Fibroblast of skin of scalp (primary cell): ENCODE measurements at places on chromosomes 7 and 10.

DNA sequence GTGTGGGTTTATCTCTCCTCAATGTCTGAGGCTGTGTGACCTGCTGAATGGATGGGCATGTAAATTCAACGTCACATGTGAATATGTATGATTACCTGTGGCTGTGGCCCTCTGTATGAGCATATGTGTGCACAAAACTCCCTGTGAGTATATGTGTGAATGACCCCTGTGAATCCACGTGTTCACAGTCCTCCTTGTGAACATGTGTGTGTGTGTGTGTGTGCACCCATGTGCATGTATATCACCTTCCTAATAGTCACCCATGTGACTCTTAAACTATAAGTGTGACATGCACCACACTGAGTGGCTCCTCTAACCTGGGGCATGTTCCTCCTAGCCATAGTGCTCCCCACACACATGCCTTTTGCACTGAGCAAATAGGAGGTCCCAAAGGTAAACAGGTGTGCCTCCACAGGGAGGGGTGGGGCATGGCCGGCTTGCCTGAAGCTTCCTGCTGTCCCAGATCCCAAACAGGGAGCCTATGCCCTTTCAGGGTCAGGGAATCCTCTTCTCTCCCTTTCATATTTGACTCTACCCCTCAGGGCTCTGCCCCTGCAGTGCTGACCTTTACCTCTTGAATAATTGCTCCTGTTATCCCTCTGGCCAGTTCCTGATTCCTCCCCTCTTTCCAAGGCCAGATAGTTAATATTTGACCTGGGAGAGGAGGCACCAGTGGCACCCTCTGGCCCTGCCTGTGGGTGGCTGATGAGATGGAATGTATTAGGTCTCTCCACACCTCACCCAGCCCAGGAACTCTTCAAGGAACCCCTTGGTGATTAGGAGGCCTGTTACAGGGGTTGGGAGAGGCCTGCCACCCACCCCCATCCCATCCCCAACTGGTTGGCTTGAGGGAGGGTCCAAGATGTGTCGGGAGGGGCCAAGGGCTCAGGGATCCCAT is 1.9 kb downstream of the SEMA4G start:
- no peak for DNase-seq

DNA sequence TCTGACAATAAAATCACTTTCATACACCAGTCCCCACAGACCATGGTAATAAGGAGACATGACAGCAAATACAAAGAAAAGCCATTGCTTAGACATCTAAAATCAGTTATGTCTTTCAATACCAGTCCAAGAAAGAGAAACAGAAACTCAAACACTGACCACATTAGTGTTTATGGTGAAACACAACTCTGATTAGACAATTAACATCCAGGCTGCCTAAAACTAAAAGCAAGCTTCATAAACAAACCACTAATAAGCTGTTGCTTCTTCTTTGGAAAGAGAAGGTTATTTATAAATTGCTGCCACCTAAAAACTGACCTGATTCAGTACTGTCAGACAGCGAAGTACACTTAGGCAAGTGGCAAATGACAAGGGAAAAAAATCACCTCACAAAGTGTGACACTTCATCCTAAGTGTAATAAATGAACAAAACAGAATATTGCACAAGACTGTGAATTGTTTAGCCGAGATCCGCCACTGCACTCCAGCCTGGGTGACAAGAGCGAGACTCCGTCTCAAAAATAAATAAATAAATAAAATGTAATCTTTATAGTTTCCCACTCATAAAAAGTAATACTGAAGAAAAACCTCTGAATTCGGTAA is 277.4 kb downstream of the PARD3 start:
- no peak for DNase-seq

DNA sequence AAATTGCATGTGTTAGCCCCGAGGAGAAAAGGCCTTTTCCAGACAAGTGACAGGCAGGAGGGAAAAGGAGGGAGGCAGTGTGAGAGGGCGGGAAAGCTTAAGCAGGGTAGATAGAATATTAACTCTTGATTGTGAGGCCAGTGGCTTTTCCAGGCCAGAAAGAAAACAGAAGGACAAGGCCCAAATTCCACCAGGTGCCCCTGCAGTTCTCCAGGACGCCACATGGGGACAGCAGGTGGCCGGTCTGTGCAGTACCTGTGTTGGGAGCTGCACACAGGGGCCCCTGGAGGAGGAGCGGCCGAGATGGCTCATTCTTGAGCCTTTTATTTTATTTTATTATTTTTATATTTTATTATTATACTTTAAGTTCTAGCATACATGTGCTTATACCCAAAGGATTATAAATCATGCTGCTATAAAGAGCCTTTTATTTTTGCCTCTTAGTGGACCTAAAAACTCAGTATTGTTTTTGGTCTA is 141.3 kb upstream of the KLF14 start:
- no peak for DNase-seq

DNA sequence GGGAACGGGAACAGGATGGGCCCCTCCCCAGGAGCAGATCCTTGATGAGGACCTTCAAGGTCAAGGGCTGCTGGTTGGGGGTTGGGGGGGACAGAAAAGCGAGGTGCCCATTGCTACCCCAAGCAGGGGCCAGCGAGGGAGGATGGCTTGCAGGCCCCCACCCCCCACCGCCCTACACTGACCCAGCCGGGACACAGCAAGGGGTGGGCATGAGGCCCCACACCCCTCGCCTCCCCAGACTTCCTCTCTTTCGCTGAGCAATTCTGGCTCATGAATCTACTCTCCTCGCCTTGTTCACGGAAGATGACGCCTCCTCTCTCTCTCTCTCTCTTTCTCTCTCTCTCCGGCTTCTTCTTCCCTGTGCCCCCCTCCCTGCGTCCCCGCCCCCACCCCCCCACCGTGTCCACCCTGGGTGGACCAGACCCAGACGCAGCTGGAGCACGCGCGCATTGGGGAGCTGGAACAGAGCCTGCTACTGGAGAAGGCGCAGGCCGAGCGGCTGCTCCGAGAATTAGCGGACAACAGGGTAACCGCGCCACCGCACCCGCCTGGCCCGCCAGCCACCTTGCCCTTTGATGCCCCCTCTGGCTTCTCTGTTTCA is 81.1 kb upstream of the GTF2IRD1 start:
- no peak for DNase-seq

DNA sequence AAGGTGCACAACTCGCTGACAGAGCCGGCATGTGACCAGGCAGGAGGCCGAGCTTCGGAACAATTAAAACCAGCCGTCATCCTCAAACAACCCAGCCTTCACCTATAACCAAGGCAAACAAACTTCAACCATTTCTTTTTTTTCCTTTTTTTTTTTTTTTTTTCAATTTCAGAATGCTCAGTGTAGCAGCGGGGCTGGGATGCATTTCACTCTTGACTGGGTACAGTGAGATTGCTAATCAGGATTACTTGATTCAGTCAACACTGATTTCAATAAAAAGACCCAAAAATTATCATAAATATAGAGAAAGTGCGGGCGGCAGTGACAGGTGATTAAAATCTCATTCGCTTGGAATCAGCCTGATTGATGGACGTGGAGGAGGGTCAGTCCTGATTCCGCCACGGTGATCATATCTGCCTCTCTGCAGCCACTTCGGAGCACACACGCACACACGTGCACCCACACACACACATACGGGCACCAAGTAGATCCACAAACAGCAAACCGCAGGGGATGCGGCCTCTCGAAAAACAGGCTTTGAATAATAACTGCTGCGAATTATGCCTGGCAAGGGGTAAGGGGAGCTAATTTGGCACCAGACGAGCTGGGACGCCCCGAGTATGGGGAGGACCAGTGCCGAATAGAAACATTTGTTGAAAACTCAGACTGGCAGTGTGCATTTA is 31.2 kb downstream of the EBF3 start:
- no peak for DNase-seq

DNA sequence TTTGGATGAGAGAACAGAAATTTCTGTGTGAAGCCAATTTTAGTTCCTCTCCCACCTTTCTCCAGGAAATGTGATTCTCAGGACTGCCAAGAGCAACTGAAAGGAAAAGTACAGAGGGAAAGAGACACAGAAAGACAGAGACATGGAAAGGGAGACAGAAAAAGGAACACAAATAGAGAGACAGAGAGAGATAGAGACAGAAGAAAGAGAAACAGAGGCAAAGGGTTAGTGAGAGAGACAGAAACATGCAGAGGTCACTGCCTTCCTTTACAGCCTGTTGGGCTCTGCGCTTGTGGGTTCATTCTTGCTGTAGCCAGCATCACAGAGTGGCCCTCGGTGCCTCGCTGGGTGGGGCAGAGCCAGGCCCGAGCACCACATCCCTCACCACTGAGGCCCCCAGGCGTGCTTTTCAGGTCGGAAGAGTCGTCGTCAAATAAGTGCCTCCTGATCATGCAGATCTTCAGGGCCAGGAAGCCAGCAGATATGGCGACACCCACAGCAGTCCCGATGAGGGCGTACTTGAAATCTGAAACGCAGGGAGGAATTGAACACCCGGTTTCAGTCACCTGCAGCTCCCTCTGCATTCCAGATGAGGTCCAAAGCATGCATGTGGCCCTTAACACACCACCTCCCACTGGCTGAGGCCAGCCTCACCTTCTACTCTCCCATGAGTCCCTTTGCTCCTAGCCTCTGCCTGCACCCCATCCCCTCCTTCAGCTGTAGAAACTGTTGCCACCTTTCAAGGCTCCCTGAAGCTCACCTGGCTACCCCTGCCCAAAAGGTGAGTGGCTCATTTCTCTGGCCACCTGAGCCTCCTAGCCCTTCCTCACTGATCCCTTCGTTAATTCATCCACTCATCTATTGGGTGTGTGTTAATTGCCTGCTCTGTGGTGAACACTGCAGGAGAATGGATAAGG is 21.4 kb downstream of the TMEM273 start:
- DNase-seq, result no peak

DNA sequence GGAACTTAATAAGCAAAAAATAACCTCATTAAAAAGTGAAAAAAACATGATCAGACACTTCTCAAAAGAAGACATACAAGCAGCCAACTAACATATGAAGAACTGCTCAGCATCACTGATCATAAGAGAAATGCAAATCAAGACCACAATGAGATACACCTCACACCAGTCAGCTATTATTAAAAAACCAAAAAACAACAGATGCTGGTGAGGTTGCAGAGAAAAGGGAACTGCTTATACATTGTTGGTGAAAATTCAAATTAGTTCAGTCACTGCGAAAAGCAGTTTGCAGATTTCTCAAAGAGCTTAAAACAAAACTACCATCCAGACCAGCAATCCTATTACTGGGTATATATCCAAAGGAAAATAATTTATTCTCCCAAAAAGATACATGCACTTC is 513.3 kb downstream of the MDFIC start:
- no peak for DNase-seq

- peak; percentile 37 for DNase-seq
Observed at GRCh38 chr10:76509446-76509845, 1078.0 kb downstream of the LRMDA start.

GRCh38 chr10:132354356-132355094 is 22.5 kb downstream of the LRRC27 start:
- no peak for DNase-seq

- DNase-seq, result no peak
Observed at GRCh38 chr10:5663692-5664427, 2.5 kb downstream of the ASB13 start.

GRCh38 chr7:90266808-90267207 is 21.8 kb downstream of the CFAP69 start:
- DNase-seq, result peak; percentile 46

DNA sequence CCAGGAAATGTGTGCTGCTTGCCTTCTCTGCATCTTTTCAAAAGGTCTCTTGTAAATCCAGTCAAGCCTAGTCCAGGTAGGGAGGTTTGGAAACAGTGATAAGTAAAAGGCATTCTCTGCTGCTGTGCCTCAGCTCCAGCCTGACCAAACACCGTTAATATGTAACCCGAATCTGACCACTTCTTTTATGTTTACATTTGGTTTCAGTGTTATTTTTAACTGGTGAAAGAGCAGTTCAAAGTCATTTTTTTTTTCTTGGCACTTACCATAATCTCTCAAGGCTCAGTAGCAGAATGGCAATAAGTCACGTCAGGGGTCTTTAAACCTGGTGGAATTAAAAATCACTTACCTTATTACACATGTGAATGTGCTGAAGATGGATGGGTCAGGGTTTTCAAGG is 216.8 kb downstream of the PTEN start:
- DNase-seq, result peak; percentile 26

DNA sequence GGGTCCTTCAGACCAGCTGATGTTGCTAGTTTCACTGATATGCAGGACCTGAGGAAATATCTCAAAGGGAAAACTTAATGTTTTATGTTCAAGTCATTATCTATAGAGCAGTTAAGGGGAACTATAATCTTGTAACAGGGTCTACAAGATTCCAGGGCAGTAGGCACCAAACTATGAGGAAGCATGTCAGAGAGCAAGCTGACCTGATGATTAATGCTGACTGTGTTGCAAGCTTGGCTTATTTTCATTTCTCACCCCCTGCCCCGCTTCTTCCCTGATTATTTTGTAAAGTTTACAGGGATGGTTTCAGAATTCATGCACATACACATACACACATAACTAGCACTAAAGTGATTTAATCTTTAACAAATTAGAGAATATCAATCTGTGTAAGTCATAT is 84.3 kb upstream of the CACNA2D1 start:
- DNase-seq, result peak; percentile 13

- no peak for DNase-seq
Observed at GRCh38 chr10:13803566-13804554, 217.1 kb downstream of the PRPF18 start.

GRCh38 chr7:29035044-29035740 is 77.1 kb upstream of the TRIL start:
- peak; percentile 77 for DNase-seq

DNA sequence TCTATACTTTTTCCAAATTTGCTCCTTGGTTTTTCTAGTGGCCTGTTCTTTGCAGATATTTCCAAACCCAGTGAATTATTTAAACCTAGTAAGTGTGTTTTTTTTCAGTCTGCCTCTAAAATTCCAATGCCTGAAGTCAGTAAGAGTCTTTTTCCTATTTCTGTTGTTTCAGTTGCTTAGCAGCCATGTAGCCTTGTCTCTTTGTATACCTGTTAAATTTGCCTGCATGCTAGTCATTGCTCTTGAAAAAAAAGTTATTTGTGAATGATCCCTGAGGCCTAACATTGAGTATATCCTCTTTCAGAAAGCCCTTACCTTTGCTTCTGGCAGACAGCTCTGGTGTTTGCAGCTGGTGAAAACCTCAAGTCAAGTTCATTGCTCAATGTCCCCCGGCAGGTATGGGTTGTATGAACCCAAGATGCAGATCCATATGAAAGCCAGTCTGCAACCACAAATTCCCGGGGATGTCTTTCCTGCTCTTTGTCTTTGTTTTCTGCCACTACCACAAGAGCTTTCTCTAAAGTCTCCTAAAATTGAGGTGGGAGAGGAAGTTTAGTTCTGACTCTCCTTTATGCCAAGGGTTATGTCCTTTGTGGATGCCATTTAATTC is 35.7 kb downstream of the CH25H start:
- DNase-seq, result peak; percentile 44

DNA sequence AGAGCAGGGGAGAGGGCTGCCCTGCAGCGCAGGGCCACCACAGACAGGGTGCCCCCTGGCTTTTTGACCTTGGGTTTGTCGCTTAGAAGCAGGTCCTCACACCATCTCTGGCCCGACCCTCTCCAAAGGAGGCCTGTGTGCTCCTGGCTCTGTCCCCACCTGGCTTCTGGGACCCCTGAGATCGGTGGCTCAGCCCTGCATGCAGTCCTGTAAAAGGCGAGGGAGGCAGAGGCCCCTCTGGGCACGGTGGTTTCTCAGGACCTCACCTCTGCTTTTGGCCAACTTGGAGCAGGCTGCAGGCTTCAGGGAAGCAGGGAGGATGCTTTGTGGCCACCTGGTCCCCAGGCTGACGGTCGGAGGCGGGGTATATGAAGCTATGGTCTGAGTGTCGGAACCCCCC is 21.4 kb downstream of the WDR86 start:
- no peak for DNase-seq

- DNase-seq, result no peak
Observed at GRCh38 chr10:48744587-48744986, 59.9 kb downstream of the WDFY4 start.

GRCh38 chr10:90917238-90917967 is 3.5 kb downstream of the ANKRD1 start:
- no peak for DNase-seq
